ENCODE measurements at places on chromosomes 12 and 14.

- no peak for DNase-seq
Measured at GRCh38 chr14:88181072-88181471, 142.0 kb downstream of the KCNK10 start.

DNA sequence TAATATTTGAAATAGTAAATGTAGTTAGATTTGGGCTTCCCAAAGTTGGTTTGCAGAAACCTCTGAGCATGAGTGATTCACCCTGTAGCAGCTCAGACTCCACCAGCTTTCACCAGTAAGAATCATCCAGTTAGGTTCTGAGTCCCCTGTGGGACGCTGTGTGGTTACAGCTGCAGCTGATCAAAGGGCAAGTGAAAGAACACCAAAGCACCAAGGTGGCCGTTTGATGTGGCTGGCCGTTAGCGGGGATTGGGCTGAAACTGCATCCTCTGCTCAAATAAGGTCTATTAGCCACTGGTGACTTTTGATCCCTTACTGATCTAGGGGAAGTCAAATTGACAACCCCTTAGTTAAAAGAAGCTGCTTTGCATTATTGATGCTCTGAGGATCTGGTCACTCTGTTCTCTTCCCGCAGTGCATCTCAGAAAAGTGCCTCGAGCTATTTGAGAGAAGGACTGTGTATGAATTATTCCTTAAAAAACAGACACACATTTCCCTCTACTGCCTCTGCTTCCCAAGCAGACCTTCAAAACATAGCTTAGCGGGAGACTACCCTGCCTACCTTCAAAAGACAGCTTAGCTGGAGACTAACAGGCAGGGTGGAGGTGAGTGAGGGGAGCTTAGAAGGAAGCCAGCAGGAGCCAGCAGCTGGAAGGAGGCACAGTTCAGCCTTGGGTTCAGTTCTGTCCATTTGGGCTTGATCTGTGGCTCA is 3.7 kb downstream of the ABHD12B start:
- DNase-seq, result peak; percentile 22

GRCh38 chr14:72678356-72678755 is 215.5 kb downstream of the DPF3 start:
- DNase-seq, result no peak

GRCh38 chr14:21867541-21867940 is 193.9 kb upstream of the OR4E1 start:
- no peak for DNase-seq

DNA sequence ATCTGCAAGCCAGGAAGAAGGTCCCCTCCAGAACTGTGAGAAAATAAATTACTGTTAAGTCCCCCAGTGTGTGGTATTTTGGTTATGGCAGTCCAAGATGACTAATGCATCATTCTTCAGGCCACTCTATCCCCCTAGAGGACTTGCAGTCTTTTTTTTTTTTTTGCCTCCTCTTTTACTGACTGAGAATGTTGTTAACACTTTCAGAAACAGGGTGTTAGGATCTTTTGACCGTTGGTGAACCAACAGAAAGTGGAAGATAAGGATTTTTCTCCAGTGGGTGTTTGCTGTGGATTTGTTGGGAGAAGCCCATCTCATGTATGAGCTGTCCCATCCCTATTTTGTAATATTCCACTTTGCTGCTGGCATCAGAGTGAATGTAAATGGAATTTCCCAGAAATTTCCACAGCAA is 37.8 kb downstream of the MARK3 start:
- no peak for DNase-seq

- no peak for DNase-seq
Measured at GRCh38 chr14:55373784-55374705, 37.6 kb downstream of the ATG14 start.

All from stimulated activated CD4-positive, alpha-beta T cell treated with anti-CD3 and anti-CD28 coated beads, TNF-alpha, amount 100 ng/mL, for 4 hours (primary cell).